ELF-1 (cell line): ENCODE measurements at places on chromosomes 2 and 18.

GRCh38 chr18:65769652-65770051 lies 18.8 kb downstream of the CDH7 start:
- no peak for DNase-seq

GRCh38 chr2:54353216-54353615 lies 97.2 kb upstream of the TSPYL6 start:
- DNase-seq = peak; percentile 20

DNA sequence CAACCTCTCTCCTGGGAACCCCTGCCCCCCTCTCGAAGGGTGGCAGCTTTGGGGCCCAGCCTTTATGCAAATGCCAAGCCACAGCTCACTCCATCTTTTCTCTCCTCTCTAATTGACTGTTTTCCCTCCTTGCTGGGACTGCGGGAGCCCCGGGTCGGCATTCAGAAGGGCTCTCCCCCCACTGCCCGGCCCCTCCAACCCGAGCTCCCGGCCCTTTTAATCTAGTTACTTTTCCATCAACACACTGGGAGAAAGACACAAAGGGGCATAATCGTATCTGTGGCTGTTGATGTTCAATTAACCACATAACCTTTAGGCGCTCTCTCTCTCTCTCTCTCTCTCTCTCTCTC lies 95.4 kb downstream of the INHBB start:
- no peak for DNase-seq

DNA sequence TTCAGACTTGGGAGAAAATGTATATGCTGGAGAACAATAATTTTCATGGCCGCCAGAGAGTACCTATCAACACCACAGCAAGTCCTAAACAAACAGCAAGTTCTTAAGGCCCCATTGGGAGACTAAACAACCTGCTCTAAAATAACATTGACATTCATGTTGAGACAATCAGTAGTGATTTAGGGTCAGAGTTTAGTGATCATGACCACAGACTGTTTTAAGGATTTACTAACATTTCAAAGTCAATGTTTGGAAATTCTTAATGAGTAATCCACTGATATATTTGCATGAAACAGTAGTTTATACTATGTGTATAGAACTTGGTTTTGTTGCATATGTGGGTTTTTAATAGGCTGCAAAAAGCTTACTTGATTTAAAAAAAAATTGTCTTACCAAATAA lies 34.7 kb downstream of the RASGRP3 start:
- DNase-seq = no peak

- no peak for DNase-seq
These were observed 19.1 kb downstream of the MAL start for GRCh38 chr2:95044601-95045000.

GRCh38 chr2:98927027-98927426 lies 9.0 kb downstream of the CRACDL start:
- no peak for DNase-seq
